ENCODE measurements at places on chromosomes 16 and 17. TPM values are rescaled to one million over a fixed set of nuclear protein-coding genes. Genes with fewer than 3 reads are reported as not detected.

GRCh38 chr17:47649972-47650524, 329 bp downstream of the KPNB1 start:
- DNase-seq, result no peak

GRCh38 chr16:29025218-29025617, 40.4 kb downstream of the LAT start:
- peak; percentile 38 for DNase-seq

GRCh38 chr17:71111934-71112333, 942.6 kb downstream of the KCNJ2 start:
- no peak for DNase-seq

- no peak for DNase-seq
Observed at GRCh38 chr16:53031323-53031942, 21.3 kb downstream of the CHD9NB start.

DNA sequence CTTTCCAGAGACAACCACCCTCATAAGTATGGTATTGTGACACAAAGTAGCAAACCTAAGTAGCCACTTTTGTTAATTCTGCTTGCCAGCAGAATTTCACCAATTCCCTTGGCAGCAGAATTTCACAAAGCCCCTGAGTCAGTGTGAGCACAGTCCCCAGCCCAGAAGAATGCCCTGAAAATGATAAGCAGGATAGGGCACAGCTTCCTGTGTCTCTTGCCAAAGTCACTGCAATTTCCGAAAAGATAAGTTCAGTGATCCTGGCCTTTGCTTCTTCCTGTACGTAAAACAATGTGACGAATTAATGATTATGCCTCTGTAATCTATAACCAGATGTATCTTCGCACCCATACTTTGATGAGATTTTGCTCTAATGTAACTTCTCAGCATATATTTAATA, 16.0 kb upstream of the WIPF2 start:
- DNase-seq, result no peak

GRCh38 chr17:36824678-36825101, 112.6 kb upstream of the LHX1 start:
- no peak for DNase-seq

GRCh38 chr17:28983286-28984230, 22.3 kb downstream of the SEZ6 start:
- no peak for DNase-seq

DNA sequence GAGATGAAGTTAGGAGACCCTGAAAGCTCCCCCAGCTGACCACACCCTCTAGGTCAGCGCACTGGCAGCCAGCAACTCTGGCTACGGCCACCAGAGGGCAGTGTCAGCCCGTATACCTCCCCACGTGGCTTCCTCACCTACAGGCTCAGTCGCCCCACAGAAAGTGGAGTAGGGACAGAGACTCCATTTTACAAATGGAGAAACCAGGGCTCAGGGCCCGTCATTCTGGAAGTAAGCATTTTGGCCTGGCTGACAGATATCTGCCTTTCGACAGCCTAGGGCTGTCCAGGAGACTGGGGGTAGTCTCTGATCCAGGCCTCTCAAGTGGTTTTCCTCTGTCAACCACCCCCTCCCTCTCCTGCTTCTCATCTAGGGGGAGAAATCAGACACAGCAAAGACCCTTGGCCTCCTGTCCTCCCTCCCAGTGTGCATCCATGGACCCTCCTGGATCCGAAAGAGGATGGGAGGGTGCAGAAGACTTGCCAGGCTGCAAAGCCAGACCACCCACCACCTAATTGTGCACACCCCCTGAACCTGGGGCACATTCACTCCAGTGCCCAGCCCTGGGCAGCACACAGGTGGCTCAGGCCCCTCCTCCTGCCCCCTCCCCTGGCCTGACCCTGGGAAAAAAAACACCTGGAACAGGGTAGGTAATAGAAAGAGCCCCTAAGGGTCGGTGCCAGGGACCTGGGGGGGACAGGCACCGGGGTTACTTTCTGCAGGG, 3.8 kb upstream of the HAP1 start:
- peak; percentile 90 for DNase-seq

DNA sequence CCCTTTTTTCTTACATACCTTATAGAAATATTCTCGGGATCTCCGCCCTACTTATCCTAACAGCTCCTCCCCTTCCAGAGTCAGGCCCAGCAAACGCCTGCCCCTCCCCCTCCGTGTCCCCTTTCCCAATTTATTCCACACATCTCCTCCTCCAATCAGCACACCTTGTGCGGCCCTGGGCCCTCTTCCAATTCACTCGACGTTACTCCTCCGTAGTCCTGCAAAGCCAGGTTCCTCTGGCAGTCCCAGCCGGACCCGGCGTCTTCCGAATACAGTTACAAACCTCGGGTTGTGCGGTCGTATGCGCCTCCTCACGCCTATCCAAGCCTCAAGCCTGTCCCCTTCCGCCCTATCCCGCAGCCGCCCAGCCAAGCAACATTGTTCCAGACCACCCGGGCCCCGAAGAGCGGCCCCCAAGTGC, 677 bp downstream of the CBX1 start:
- DNase-seq, result no peak

DNA sequence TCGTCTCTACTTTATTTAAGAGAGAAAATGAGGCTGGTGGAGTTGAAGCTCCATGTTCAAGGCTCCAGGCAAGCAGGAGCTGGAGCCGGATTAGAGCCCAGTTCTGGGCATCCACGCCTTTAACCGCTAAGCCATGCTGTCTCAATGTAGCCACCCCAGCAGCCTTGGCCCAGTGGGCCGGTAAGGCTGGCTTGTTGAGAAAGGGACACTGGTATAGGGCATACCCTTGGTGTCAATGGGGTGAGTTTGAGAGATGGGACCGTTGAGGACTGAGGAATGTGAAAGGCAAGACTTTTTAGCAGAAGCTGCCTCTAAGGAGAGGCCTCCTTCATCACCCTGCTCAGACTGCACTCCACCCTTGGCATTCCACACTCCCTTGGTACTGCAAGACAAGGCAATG, 147.4 kb downstream of the CYLD start:
- no peak for DNase-seq

GRCh38 chr16:89113661-89114060, 20.0 kb downstream of the ACSF3 start:
- DNase-seq, result no peak

- DNase-seq, result peak; percentile 55
Observed at GRCh38 chr16:67857547-67858233, 10.2 kb upstream of the CENPT start.

- no peak for DNase-seq
Observed at GRCh38 chr17:81922566-81923301, 4.8 kb upstream of the SIRT7 start.

GRCh38 chr17:82031303-82031884, at the start of gene RAC3:
RAC3 (plus strand) TSS chr17:82031678; CDS start chr17:82031762, 84 bp downstream.
- peak; percentile 46 for DNase-seq

- no peak for DNase-seq
Observed at GRCh38 chr17:77837917-77838316, 120.6 kb upstream of the TNRC6C start.

GRCh38 chr17:10224582-10225195, 26.3 kb upstream of the GAS7 start:
- peak; percentile 17 for DNase-seq

DNA sequence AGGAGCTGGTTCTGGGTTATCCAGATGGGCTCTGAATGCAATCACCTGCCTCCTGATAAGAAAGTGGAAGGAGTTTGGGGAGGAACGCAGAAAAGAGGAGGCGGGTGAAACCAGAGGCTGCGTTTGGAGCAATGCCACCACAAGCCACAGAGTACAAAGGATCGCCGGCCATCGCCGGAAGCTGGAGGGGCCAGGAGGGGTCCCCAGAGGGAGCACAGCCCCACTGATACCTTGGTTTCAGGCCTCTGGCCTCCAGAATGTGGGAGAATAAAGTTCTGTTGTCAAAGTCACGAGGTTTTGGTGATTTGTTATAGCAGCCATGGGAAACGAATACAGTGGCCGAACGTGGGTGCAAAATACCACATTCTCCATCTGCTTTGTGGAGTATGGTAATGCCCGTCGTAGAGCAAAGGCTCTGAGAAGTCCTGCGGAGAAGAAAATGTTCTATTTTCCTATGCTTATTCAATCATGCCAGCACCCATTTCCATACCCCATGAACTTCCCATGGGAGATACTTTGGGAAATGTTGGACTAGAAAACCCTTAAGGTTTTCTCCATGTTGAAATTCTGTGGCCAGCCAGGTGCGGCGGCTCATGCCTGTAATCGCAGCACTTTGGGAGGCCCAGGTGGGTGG, 51.4 kb downstream of the ZDHHC7 start:
- no peak for DNase-seq

DNA sequence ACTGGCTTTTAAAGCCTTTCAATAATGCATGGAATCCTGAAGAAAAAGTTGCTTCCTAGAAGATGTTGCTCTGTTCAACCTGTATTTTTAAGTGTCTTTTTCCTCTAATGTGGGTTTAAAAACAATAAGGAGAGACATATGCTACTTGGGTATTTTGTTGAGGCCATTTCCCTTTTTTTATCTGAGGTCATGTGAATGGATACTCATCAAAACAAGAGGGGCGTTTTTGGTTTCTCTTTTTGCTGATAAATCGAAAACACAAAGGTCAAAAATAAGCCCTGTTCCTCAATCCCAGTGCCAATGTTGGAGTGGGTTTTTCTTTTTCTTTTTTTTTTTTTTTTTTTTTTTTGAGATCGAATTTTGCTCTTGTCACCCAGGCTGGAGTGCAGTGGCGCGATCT, 468.0 kb upstream of the RBFOX1 start:
- DNase-seq, result no peak

DNA sequence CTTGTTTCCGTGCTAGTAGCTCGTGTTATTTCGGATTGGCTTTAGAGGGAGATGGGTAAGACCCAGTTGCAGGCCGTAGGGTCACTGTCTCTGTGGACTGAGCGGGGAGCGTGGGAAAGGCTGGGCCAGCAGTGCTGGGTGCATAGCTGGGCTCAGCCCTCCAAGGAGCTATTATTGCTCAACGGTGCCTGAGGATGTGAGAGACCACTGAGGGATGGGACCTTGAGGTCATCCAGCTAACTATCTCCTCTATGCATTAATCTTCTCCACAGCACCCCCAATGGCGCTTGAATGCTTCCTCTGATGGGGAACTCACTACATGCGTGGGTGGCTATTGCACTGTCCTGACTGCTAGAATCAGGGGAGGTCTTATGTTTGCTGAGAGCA, 126.1 kb upstream of the FOXF1 start:
- DNase-seq, result no peak

- no peak for DNase-seq
Observed at GRCh38 chr17:15274017-15274416, 8.9 kb upstream of the PMP22 start.

GRCh38 chr17:34665150-34665806, 85.9 kb downstream of the TMEM132E start:
- peak; percentile 9 for DNase-seq

Gene B4GALNT2
- total RNA-seq, result not detected

Gene CDH3
- total RNA-seq, result 9.1 TPM

Gene OR4D1
- 0.27 TPM for total RNA-seq

Gene BEAN1
- not detected for total RNA-seq

Gene ETV4
- total RNA-seq, result 2.9 TPM

Gene NKD1
- total RNA-seq, result 3.1 TPM

Gene AP2B1
- total RNA-seq, result 166 TPM

Gene CFAP119
- total RNA-seq, result 1.7 TPM

Gene PRSS33
- total RNA-seq, result not detected

Gene TNFSF12
- total RNA-seq, result 13.7 TPM
